ENCODE measurements at places on chromosomes 2 and 18.

- no peak for DNase-seq
These were observed 117.9 kb downstream of the SPHKAP start for GRCh38 chr2:228063558-228063957.

GRCh38 chr2:201879996-201880395, 73.7 kb downstream of the CDK15 start:
- DNase-seq: no peak

GRCh38 chr18:62101321-62101721, 85.5 kb downstream of the PIGN start:
- no peak for DNase-seq

- no peak for DNase-seq
These were observed 425.4 kb downstream of the CNTNAP5 start for GRCh38 chr2:124450481-124450880.

DNA sequence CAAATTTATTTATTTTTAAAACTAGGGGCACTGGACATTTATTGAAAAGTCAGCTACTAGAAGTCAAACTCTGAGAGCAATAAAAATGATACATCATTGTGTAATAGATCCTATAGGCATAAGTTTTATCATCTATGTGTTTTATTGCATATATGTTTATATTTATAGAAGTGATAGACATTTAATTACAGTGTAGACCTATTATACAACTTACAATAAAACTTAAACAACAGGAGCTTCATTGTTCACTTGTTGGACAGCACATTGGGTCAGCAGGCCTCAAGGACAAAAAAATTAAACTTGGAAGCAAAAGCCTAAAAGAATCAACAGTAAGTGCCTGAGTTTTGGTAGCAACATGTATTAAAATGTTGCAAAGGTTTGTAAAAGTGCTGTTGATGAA, 15.0 kb upstream of the ACTR2 start:
- no peak for DNase-seq

DNA sequence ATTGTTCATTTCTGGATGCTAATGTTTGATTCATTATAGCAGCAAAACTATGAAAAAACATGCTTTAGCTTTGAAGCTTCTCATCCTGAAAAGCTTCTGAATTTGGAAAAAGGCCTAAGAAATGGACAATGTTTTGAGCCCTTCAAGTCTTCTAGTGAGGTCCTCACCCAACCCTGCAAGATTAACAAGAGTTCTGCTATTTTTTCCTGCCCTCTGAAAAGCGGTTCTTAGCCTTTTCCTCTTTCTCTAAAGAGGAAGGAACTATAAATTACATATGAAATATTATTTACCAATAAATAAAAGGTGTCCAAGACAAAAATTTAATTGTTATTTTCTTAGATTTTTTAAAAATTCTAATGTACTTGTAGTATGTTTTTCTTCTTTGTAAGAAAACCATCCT, 19.9 kb upstream of the CDH19 start:
- no peak for DNase-seq

- DNase-seq: no peak
These were observed 33.2 kb upstream of the NAB1 start for GRCh38 chr2:190615555-190616200.

GRCh38 chr2:84866122-84866521, 14.8 kb downstream of the TRABD2A start:
- no peak for DNase-seq

DNA sequence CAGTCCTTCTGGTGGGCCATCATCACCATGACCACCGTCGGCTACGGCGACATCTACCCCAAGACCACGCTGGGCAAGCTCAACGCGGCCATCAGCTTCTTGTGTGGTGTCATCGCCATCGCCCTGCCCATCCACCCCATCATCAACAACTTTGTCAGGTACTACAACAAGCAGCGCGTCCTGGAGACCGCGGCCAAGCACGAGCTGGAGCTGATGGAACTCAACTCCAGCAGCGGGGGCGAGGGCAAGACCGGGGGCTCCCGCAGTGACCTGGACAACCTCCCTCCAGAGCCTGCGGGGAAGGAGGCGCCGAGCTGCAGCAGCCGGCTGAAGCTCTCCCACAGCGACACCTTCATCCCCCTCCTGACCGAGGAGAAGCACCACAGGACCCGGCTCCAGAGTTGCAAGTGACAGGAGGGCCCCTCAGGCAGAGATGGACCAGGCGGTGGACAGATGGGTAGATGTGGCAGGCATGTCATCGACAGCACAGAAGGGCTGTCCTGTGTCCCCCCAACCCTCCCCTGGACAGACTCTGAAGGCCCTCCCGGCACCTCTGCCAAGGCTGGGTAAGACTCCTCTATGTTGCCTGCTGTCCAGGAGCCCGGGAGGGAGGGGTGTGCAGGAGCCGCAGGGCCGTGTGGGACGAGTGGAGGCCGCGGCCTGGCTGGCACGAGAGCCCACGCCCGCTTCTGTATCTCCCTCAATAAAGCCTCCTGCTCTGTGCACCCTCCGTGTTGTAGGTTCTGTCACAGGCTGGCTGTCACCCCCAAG, 2.0 kb downstream of the KCNF1 start:
- DNase-seq: no peak

- no peak for DNase-seq
These were observed 4.7 kb upstream of the CDK5R2 start for GRCh38 chr2:218954541-218955300.

DNA sequence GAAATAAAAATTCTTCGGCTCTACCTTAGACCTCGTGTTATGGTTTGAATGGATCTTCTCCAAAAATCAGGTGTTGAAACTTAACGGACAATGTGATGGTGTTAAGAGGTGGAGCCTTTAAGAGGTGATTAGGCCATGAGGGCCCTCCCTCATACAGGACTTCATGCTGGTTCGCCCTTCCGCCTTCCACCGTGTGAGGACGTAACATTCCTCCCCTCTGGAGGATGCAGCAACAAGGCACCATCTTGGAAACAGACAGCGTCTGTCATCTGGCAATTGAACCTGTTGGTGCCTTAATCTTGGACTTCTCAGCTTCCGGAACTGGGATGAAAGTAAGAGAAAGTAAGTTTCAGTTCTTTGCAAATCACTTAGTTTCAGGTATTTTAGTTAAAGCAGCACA, 126.3 kb upstream of the SPRED2 start:
- no peak for DNase-seq

DNA sequence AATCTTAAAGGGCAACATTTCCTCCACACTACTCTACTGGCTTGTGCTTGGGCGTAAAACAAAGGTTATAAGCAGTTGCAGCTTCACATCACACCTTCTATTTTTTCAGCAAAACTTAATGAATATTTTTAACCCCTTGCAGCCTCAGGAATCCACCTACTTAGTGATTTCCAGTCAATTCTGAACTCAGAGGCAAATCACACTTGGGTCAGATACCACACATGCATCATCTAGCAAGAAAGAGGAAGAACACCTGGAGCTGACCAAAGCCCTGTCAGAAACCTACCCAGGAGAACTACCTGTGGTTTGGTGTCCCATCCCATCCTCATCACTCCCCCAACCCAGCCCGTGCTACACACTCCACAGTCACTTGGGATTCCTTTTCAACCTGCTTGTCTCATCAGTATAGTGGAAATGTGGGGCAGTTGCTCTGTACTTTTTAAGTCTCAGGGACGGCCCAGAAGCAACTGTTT, 25.5 kb downstream of the PIAS2 start:
- no peak for DNase-seq

GRCh38 chr2:75113231-75113869, 86.0 kb downstream of the TACR1 start:
- DNase-seq: no peak

DNA sequence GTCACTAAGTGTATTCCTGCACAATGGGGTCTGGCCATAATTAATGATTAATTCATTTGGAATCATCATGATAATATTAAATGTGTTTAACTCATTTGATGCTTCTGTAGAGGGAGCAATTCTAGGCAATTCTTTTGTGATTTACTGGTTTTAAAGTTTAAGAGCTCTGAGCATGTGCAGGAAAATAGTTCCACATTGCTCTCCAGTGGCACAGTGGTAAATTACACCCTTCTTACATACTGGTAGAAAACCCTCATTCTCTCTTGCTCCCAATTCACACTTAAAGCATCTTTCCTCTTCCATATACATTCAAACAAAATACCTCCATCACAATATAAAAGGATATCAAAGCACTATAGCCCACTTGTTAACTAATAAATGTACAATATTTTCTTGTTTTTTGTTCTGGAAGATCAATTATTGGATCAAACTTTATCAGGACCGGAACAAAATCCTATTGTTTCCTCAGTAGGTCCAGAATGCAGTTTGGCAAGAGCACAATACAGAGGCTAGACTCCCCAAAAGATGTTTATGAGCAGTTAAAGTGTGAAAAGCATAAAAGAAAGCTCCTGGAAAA, 844.3 kb downstream of the MBD2 start:
- DNase-seq: no peak

GRCh38 chr18:10588975-10589374, 63.1 kb downstream of the NAPG start:
- DNase-seq: no peak

- no peak for DNase-seq
These were observed 6.1 kb upstream of the NCL start for GRCh38 chr2:231470246-231470900.

GRCh38 chr2:114265261-114265660, 177.2 kb upstream of the DPP10 start:
- DNase-seq: no peak

DNA sequence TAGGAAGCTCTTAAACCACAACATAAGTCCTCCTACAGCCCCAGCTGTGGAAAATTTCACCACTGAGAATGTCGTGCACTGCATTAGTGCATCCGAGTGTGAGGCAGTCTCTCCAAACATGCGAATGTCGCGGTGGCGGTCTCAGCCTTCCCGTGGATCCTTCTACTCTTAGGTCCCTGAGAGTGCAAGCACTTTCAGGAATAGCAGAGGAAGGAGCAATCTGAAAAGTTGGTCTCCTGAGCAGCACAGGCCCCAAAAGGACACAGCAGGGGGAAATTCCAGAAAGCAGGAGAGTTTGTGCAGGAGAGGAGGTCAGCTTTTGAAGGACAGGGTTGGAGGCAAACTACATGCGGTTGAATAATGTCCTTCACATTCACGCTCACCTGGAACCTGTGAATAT, 440.5 kb upstream of the SMIM21 start:
- DNase-seq: no peak

DNA sequence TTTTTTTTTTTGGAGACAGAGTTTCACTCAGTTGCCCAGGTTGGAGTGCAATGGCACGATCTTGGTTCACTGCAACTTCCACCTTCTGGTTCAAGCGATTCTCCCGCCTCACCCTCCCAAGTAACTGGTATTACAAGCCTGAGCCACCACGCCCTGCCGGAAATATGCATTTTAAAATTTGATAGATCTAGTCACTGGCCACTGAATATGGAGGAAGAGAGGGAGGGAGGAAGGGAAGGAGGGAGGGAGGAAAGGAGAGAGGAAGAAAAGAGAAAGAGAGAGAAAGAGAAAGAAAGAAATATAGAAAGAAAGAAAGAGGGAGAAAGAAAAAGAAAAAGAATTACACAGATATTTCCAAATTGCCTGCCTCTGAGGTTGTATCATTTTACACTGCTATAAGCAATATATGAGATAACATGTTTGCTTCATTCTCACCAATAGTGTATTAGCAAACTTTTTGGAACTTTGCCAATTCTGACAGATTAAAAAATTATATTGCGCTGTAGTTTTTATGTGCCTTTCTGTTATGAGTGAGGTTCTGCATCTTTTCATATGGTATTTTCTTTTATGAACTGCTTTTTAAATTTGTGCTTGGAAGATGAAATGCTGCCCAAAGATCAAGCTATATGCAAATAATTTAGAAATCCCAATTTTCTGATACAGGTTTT, 161.2 kb upstream of the MAP3K20 start:
- DNase-seq: no peak

- DNase-seq: no peak
These were observed 86.2 kb upstream of the GLS start for GRCh38 chr2:190794377-190794776.

GRCh38 chr2:25021791-25022362, 20.0 kb upstream of the EFR3B start:
- no peak for DNase-seq

DNA sequence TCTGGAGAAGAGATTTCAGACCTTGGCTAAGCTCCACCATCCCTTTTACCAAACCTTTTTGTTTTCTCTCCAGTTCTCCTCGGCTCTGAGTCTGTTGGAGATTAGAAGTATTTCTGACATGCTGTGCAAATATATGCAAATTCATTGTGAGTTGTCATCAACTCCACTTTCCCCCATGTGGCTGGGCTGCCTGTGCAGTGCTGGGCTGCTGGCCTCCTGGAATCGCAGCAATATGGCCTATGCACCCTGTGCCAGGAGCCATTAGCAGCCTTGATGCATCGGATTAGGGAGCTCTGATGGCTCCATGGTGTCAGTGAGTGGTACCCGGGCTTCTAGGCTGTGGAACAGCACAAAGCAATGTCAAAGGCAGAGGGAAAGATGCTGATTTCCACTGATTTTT, 80.0 kb downstream of the GPR39 start:
- DNase-seq: no peak

- DNase-seq: no peak
These were observed 708.5 kb upstream of the FAM98A start for GRCh38 chr2:34307636-34308035.

GRCh38 chr18:69956057-69956456, 8.4 kb upstream of the CD226 start:
- no peak for DNase-seq

- no peak for DNase-seq
These were observed 5.8 kb downstream of the SLC14A2 start for GRCh38 chr18:45621061-45621511.

- DNase-seq: no peak
These were observed 63.3 kb upstream of the ASAP2 start for GRCh38 chr2:9143264-9143815.
